ENCODE measurements at places on chromosomes 16 and 17. TPM values are rescaled to one million over a fixed set of nuclear protein-coding genes. Genes with fewer than 3 reads are reported as not detected.

GRCh38 chr16:23187341-23187740 lies 4.8 kb downstream of the SCNN1G start:
- no peak for DNase-seq
- peaks cover 9% of the 10 kb centered on the region for H3K27me3 ChIP-seq
- no peaks in the 10 kb centered on the region for H3K36me3 ChIP-seq
- H3K4me1 ChIP-seq, result peaks cover 10% of the 10 kb centered on the region
- H3K27ac ChIP-seq, result no peak overlapping the region
- H3K4me3 ChIP-seq, result no peak overlapping the region

The PSMC3IP gene
- total RNA-seq, result 2.7 TPM

DNA sequence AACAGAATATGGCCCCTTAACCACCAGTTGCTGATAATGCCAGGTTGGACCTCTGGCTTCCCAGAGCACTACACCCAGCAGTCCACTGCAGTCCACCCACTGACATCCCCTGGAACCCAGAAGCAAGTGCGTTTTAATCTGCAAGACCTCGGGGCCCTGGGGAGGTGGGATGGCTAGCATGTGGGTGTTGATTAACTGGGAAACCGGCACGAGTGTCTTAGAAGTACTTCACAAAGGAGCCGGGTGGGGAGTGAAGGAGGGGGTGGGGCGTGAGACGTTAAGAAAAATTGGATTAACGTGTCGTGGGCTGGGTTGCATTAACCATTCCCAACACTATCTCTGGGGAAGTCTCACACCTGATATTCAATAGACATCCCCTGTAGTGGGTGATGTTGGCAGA lies 6.1 kb upstream of the HIC1 start:
- H3K27ac ChIP-seq, result no peak overlapping the region
- peaks cover 7% of the 10 kb centered on the region for H3K36me3 ChIP-seq
- peaks cover 38% of the 10 kb centered on the region for H3K4me1 ChIP-seq
- no peak for DNase-seq

- no peaks in the 10 kb centered on the region for H3K27me3 ChIP-seq
- H3K4me1 ChIP-seq, result peaks cover 34% of the 10 kb centered on the region
- H3K27ac ChIP-seq, result no peak overlapping the region
- peaks cover 9% of the 10 kb centered on the region for H3K36me3 ChIP-seq
- peak; percentile 41 for DNase-seq
Measured at GRCh38 chr17:17525311-17525710, 29.1 kb upstream of the RASD1 start.

- peak overlapping the region; percentile 85 for H3K27ac ChIP-seq
- H3K27me3 ChIP-seq, result no peaks in the 10 kb centered on the region
- H3K4me1 ChIP-seq, result peaks cover 56% of the 10 kb centered on the region
- no peak for DNase-seq
- no peaks in the 10 kb centered on the region for H3K36me3 ChIP-seq
- H3K4me3 ChIP-seq, result no peak overlapping the region
Measured at GRCh38 chr16:75065521-75066149, 50.9 kb downstream of the LDHD start.

The SPATA32 gene
- not detected for total RNA-seq

The SEPTIN12 gene
- not detected for total RNA-seq

GRCh38 chr16:85174871-85175723 lies 62.8 kb upstream of the CIBAR2 start:
- no peak for DNase-seq
- H3K36me3 ChIP-seq, result no peaks in the 10 kb centered on the region
- peaks cover 1% of the 10 kb centered on the region for H3K27me3 ChIP-seq
- no peak overlapping the region for H3K4me3 ChIP-seq
- no peak overlapping the region for H3K27ac ChIP-seq
- peaks cover 47% of the 10 kb centered on the region for H3K4me1 ChIP-seq

DNA sequence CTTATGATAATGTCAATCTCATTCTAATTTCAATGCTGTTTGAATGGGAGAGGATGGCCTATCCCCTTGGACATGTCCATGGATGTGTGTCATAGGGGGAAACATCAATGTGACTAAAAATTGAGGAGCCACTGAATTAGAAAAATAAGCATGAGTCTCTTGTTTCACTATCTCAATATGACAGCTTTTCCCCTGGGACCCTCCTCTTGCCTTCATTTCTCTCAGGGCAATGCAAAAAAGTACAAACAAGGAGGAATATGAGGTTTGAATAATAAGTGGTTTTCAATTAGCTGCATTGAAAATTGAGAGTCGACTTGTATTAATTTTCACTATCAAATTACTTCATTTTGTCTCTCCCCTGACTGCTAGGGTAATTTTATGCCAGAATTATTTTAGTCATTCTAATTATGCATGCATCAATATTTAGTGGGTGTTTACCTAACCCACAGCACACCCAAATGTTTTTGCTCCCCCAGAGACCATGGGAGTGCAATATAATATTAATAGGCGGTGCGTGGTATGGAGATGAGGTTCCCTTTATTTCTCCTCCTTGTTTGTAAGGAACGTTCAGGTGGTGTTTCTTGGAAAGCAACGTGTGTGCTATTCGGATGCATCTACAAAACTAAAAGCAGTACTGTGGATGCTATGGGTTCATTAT lies 6.8 kb upstream of the SDR42E1 start:
- H3K4me1 ChIP-seq, result peaks cover 10% of the 10 kb centered on the region
- DNase-seq, result no peak
- no peaks in the 10 kb centered on the region for H3K36me3 ChIP-seq
- no peak overlapping the region for H3K27ac ChIP-seq
- no peak overlapping the region for H3K4me3 ChIP-seq

The SPG7 gene
- total RNA-seq, result 104 TPM

DNA sequence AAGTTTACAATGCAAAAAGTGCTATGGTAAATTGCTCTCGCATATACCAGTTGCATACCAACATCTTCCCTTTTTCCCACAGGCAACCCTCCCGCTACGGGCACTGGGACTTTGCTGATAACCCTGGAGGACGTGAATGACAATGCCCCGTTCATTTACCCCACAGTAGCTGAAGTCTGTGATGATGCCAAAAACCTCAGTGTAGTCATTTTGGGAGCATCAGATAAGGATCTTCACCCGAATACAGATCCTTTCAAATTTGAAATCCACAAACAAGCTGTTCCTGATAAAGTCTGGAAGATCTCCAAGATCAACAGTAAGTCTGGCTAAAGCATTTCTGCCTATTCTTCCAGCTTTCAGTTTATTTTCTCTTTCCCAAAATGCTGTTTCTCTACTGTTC lies 27.9 kb upstream of the HSBP1 start:
- no peaks in the 10 kb centered on the region for H3K36me3 ChIP-seq
- no peak overlapping the region for H3K27ac ChIP-seq
- H3K27me3 ChIP-seq, result no peaks in the 10 kb centered on the region
- no peak for DNase-seq

DNA sequence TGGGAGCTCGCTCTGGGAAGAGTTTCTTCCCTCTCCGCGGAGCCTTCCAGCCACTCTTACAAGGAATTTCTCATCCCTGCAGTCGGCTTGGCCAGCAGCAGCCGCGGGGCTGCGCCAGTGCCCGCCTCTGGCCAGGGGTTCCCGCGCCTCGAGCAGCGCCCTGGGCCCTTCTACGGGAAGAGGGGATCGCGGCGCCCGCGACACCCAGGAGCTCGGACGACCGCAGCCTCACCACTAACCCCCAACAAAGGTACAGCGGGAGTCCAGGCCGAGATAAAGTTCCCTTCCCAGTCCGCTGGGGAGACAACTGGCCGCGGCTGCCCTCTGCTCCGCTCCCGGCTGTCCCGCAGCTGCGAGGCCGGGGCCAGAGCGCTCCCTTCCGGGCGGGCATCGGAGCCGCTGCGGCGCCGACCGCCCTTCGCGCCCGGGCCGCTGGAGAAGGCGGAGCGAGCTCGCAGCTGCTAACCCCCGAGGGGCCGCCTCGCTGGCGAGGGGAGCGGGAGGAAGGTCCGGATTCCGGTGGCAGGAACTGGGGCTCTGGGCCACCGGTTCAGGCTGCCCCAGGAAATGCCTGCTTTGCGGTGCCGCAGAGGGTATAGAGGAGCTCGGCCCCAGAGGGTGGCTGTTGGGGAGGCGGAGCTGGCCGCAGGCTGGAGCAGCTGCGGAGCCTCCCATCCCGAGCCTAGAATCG lies 3.6 kb upstream of the HS3ST3B1 start:
- peaks cover 38% of the 10 kb centered on the region for H3K27me3 ChIP-seq
- peak; percentile 89 for DNase-seq
- peak overlapping the region; percentile 26 for H3K4me3 ChIP-seq
- peaks cover 47% of the 10 kb centered on the region for H3K4me1 ChIP-seq

- H3K4me3 ChIP-seq, result no peak overlapping the region
- no peaks in the 10 kb centered on the region for H3K36me3 ChIP-seq
- no peak overlapping the region for H3K27ac ChIP-seq
Measured at GRCh38 chr17:33049781-33050414, 58.3 kb downstream of the SPACA3 start.

DNA sequence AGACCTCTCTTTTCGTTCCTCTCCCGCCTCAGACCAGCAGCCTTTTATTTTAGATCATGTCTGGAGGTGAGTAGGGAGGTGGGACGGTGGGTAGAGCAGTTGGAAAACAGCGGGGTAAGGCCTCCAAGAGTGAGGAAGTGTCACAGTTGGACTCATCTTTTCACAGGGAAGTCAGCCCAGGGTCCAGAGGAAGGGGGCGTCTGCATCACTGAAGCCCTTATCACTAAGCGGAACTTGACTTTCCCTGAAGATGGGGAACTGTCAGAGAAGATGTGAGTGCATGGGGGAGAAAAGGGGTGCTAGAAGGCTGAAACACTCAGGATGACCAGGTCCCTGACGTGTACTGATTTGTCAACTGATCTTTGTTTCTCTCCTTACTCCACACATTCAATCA lies 461 bp downstream of the LRRC46 start:
- DNase-seq, result no peak
- H3K36me3 ChIP-seq, result peaks cover 15% of the 10 kb centered on the region
- peak overlapping the region; percentile 85 for H3K27ac ChIP-seq
- H3K4me1 ChIP-seq, result peaks cover 36% of the 10 kb centered on the region

The CRHR1 gene
- total RNA-seq, result not detected

All from upper lobe of left lung (tissue), 6 donors.